ENCODE measurements at places on chromosomes 3 and 15.

DNA sequence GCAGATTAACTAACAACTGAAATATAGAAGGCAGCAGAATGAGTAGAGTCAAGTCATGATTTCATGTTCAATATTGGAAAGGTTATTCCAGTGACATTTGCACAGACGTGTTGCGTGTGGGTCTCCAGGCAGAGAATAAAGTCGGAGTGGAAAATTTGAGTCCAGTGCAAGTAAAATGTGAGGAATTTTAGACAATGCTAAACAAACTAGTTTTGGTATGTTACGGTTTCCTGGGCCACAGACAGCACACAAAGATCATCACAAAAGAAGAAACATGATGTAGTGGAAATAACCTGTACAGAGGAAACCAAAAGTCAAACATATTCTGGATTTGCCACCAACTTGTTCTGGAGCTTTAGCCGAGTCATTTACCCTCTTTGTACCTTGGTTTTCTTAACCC, 367 bp downstream of the OR4F6 start:
- no peak for DNase-seq

DNA sequence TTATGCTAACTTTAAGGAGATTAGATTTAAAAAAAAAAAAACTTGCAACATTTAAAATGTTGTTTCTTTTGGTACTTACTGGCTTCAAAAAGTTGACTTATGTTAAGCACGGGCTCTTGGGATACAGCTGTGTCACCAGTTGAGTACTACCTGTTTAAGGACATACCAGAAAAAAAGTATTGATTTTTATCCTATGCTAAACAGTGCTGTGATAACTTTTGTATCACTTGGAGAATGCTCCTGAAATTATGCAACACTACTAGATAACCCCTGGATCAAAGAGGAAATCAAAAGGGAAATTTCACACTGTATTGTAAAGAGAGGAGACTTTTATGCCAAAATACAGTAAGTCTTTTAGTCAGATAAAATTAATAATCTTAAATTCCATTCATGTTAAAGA, 77.7 kb downstream of the SLMAP start:
- no peak for DNase-seq

DNA sequence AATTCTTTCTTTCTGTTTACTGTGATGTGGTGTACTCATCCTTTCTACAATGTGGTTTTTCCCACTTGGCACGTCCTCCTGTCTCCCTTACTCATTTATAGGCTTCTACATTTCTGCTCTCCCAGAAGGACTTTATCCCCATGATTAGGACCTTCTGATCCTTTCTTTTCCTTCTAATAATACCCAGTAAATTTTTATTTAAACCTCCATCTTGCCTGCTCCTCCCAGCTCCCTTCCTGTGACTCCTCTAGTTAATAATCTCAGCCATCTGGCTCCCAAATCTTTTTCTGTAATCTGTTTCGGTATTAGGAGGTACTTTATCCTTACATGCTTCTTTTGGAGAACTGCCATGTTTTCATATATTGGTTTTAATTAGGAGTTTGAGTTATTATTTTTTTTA, 11.2 kb upstream of the P2RY1 start:
- no peak for DNase-seq

GRCh38 chr3:159032311-159032710, 230.5 kb downstream of the MFSD1 start:
- no peak for DNase-seq

GRCh38 chr3:63968612-63969350, 54.5 kb downstream of the PSMD6 start:
- DNase-seq, result no peak

DNA sequence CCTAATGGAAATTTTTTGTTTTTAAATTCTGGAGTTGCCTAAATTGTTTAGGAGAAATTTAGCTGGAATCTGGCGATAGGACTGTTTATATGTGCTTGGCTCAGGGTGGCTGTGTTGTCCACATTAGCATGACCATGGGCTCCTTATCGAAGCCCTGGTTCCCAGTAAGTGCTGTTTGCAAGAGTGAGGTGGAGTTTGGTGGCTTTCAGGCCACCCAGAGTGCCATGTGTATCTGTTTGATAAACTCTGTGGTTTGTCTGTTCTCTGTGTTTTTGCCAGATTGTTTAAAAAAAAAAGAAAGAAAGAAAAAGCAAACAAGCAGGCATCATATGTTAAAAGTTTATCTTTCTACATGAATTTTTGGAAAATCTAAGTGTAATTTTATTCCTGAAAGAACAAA, 51.5 kb downstream of the PLCL2 start:
- DNase-seq, result no peak

DNA sequence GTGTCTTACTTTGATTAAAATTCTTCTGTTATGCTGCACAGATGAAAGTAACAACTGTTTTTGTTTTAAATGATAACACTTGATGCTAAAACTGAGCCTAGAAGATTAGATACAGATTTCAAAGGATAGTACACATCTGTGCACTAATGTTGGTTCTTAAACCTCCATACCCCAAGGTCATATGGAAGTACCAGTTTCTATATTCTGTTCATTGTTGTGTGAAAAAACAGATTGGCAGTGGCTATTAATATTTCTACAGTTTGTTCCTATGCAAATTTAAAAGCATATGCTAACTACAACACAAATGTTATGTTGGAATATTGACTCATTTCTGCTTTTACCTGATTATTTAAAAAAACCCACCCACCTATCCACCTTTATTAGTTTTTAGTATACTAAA, 32.0 kb upstream of the GBE1 start:
- no peak for DNase-seq

DNA sequence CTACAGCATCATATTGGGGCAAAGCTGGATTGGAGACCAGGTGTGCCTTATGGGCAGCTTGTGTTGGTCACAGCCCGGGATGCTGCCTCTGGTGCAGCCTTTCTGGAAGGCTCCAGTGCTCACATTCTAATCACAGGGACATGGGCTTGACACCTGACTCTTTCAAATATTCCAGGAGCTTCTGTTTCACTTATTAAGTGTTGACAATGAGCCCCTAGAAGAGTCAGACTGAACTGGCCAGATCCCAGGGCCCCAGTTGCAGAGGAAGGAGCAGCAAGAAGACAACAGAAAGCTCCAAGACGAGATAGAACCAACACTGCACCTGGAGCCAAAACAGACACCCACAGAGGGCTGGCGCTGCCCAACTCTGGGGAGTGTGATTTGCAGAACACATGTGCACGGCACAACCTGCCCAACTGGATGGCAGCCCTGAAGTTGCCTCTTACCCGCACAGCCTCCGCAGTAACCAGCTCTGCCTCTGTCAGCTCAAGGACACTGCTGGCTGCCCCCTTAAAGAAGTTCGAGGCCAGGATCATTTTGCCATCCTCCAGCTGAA, 30.3 kb downstream of the ALDH1L1 start:
- no peak for DNase-seq

- DNase-seq, result no peak
Observed at GRCh38 chr3:111592936-111593335, 2.2 kb downstream of the ZBED2 start.

Data from NCI-H1105 (cell line).